ENCODE measurements at places on chromosomes 16 and 17. TPM values are rescaled to one million over a fixed set of nuclear protein-coding genes. Genes with fewer than 3 reads are reported as not detected.

ENPP7 gene
- 30.2 TPM for polyA plus RNA-seq

KRT14 gene
- polyA plus RNA-seq, result 1.9 TPM

SMPD3 gene
- polyA plus RNA-seq, result 9.5 TPM

CDC27 gene
- 35.6 TPM for polyA plus RNA-seq

SLC13A2 gene
- polyA plus RNA-seq, result 1.1 TPM

RCVRN gene
- not detected for polyA plus RNA-seq

All from hepatocyte (in vitro differentiated cells).